ENCODE measurements at places on chromosomes 2 and 18. TPM values are rescaled to one million over a fixed set of nuclear protein-coding genes. Genes with fewer than 3 reads are reported as not detected.

DNA sequence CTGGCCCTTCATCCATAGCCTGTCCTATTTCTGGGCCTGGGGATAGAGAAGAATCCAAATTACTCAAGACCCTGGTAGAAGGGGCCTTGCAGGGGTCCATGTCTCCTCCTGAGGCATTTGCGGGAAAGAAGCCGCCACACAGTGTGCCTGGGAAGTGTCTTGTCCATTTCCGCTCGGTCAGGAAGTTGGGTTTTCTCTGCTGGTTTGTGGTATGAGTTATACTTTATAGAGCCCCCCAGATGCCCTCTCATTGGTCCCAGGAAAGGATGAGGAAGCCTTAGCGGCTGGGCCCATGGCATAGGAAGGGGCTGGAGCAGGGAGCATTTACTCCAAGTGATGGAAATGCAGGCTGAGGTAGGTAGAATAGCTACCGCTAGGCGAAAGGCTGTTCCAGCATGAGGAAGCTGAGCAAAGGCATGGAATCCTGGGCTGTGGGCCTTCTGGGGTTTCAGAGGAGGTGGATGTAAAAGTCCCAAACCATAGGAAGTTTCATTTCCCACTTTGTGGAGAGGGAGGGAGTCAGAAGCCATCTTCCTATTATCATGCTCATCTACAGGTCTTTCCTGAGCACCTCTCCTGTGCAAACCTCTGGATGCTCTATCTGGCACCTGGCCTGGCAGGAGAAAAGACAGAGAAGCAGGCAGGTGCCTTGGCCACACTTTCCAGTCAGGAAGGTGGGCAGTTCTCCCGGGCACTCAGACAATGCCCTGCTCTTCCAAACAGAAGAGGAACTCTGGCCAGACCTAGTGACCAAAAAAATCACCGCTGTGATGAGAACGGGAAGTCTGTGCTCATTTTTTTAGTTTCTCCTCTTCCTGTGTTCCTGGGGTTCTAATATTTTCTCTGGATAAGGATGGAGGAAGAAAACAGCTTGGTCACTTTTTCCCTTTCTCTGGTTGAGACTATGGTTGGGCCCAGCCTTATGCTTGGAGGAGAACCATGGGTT, 2.6 kb upstream of the CD207 start:
- peaks cover 23% of the 10 kb centered on the region for H3K27me3 ChIP-seq
- H3K4me1 ChIP-seq: no peaks in the 10 kb centered on the region
- no peak overlapping the region for H3K27ac ChIP-seq
- H3K36me3 ChIP-seq: no peaks in the 10 kb centered on the region
- no peak for DNase-seq

- no peak overlapping the region for H3K4me3 ChIP-seq
- H3K36me3 ChIP-seq: no peaks in the 10 kb centered on the region
- no peaks in the 10 kb centered on the region for H3K4me1 ChIP-seq
- no peak for DNase-seq
- no peak overlapping the region for H3K27ac ChIP-seq
Observed at GRCh38 chr2:127626917-127627739, 18.8 kb upstream of the GPR17 start.

DNA sequence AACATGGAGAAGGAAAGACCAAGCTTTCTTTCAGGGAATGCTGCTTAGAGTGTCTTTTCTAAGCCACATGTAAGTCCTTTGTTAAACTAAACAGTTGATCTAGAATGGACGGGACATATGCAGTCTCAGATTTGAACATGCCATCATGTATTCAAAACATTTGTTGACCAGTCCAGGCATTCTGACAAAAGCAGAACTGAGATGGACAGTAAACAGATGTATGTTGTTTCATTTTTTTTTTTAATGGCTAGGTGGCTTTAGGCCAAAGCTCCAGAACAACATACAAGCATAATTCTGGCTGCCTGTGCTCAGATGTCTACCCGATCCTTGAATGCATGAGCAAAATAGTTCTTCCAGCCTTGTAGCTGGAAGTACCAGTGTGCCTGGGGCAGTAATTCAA, 1211.4 kb upstream of the FAM98A start:
- H3K27ac ChIP-seq: no peak overlapping the region
- H3K36me3 ChIP-seq: no peaks in the 10 kb centered on the region
- no peaks in the 10 kb centered on the region for H3K4me1 ChIP-seq

DNA sequence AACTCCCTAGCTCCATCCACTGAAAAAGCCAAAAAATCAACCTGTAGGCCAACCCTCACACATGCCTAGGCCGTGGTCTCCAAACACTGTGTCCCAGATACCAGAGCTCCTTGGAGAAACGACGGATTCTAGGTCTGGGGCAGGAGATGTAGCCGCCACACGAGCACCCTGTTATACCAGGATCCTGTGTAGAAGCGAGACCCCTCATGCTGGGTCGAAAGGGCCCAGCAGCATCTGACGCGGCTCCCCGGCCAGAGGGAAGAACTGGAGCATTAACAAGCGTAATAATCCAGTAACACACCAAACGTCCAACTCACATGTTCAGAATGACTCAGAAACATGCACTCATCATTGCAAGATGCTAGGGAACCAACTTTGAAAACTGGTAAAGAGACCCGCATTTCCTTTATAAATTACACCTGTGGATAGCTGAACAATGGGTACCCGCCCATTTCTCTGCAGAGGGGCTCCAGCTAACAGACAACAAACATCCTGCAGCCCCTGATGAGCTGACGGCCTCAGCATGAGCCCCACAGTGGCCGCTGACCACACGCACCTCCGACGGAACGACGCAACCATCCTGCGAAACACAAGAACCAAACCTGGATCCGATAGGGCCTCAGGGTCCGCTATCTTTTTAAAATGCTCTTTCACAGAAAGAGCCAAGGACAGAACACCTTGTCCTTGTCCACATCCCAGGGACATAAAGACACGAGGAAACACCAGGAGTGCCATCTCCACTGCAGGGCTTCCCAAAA, 14.2 kb downstream of the SLC66A2 start:
- peak overlapping the region; percentile 9 for H3K27ac ChIP-seq
- peaks cover 33% of the 10 kb centered on the region for H3K4me1 ChIP-seq
- no peaks in the 10 kb centered on the region for H3K27me3 ChIP-seq
- H3K4me3 ChIP-seq: no peak overlapping the region
- peaks cover 65% of the 10 kb centered on the region for H3K36me3 ChIP-seq

DNA sequence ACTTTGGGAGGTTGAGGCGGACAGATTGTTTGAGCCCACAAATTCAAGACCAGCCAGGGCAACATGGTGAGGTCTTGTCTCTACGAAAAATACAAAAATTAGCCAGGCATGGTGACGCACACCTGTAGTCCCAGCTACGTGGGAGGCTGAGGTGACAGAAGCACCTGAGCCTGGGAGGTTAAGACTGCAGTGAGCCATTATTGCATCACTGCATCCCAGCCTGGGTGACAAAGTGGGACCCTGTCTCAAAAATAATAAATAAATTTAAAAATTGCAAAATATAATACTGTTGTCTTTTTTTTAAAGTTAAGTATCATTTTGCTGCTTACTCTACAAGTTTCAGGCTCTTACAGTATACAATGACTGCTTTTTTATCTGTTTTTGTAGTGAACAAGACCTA, 4.0 kb upstream of the ANKRD12 start:
- H3K4me1 ChIP-seq: peaks cover 35% of the 10 kb centered on the region
- H3K27ac ChIP-seq: no peak overlapping the region
- H3K27me3 ChIP-seq: no peaks in the 10 kb centered on the region

GRCh38 chr18:47251289-47252120, at the start of gene SKOR2:
SKOR2 (minus strand) TSS chr18:47251660; CDS start chr18:47249183, 2,477 bp downstream.
- no peaks in the 10 kb centered on the region for H3K36me3 ChIP-seq
- DNase-seq: no peak
- H3K27me3 ChIP-seq: peaks cover 100% of the 10 kb centered on the region
- no peak within 1 kb of the TSS for H3K27ac ChIP-seq
- H3K4me1 ChIP-seq: peaks cover 15% of the 10 kb centered on the region

DNA sequence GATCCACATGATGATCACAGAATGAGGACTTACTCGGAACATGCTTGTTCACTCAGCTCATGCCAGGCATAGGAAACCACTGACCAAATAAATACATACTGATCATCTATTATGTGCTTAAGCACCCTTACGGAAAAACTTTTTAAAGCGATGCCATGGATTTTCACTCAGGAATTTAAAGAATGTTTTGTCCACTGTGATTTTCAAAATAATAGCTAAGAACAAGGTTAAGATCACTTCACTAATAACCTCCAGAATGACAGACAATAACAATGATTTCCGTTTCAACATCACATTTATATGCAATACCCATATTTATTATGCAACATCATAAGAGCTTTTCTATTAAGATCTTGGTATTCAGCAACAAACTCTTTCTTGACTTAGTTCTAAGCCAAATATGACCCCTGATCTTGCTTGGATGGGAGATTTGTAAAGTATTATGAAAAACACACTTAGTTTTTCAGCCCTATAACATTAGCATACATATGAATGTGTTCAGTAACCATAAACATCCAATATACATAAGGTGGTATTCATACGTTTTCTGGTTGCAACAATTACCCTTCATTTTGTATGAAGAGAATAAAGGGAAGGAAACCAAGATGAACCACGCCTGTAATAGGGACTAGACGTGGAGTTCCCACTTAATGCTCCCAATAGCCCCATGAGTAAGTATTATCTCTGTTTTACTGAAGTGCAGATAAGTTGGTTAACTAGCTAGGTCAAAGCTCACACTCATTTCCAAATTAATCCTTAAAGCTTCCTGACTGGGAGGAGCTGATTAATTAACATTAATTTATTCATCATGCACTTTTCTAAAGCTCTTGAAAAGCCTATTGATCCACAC, 1.9 kb downstream of the CD302 start:
- no peak for DNase-seq
- H3K27ac ChIP-seq: peak overlapping the region; percentile 85
- peaks cover 33% of the 10 kb centered on the region for H3K4me1 ChIP-seq
- H3K4me3 ChIP-seq: peak overlapping the region; percentile 84

DNA sequence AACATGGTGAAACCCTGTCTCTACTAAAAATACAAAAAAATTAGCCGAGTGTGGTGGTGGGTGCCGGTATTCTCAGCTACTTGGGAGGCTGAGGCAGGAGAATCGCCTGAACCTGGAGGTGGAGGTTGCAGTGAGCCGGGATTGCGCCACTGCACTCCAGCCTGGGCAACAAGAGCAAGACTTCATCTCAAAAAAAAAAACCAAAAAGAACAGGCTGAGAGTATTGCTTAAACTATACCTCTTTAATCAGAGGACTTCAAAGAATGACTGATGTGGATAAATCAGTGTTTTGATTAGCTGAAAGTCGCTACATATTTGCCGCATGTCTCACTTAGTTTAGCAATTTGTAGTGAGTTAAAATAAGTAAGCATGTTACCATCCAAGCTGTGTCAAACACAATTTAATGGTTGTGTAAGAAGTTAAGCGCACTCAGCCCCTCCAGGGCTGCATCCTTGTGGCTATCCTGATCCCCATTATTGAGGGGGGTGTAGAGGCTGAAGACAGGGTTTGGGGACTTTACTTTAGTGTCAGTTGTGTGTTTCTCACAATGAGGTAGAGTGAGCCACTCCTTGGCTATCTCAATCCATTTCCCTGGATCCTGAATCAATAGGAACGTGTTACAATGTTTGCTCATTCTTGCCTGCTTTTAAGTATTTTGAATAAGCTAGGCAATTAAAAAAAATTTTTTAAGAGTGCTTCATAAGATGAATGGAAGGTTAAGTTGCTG, 11.0 kb upstream of the FARP2 start:
- peaks cover 99% of the 10 kb centered on the region for H3K36me3 ChIP-seq
- no peaks in the 10 kb centered on the region for H3K27me3 ChIP-seq
- DNase-seq: no peak
- H3K4me1 ChIP-seq: no peaks in the 10 kb centered on the region
- H3K4me3 ChIP-seq: no peak overlapping the region

DNA sequence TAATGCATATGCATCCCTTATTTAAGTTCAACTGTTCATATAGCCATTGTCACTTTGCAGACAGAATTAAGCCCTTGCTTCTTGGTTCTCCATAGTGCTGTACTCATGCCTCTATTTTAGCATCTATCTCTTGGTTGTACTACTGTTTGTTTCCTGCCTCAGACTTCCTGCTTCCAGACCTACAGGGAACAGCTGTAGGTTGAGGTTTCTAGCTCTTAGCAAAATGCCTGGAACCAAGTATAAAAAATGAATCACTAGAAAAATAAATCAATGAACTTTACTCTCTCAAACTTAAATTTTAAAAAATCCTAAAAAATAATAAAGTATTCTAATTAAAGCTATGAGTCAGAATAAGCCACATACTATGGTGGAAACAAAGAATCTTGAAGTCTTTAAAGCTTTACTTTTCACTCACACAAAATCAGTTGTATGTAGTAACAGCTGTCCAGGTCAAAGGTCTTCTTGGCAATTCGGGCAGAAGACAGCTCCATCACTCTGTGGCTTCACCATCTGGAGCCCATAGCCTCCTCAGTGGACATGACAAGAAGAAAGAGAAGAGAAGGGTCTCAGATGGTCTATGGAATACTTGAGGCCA, 1228.1 kb upstream of the GYPC start:
- H3K36me3 ChIP-seq: no peaks in the 10 kb centered on the region
- no peaks in the 10 kb centered on the region for H3K4me1 ChIP-seq
- no peak overlapping the region for H3K27ac ChIP-seq

DNA sequence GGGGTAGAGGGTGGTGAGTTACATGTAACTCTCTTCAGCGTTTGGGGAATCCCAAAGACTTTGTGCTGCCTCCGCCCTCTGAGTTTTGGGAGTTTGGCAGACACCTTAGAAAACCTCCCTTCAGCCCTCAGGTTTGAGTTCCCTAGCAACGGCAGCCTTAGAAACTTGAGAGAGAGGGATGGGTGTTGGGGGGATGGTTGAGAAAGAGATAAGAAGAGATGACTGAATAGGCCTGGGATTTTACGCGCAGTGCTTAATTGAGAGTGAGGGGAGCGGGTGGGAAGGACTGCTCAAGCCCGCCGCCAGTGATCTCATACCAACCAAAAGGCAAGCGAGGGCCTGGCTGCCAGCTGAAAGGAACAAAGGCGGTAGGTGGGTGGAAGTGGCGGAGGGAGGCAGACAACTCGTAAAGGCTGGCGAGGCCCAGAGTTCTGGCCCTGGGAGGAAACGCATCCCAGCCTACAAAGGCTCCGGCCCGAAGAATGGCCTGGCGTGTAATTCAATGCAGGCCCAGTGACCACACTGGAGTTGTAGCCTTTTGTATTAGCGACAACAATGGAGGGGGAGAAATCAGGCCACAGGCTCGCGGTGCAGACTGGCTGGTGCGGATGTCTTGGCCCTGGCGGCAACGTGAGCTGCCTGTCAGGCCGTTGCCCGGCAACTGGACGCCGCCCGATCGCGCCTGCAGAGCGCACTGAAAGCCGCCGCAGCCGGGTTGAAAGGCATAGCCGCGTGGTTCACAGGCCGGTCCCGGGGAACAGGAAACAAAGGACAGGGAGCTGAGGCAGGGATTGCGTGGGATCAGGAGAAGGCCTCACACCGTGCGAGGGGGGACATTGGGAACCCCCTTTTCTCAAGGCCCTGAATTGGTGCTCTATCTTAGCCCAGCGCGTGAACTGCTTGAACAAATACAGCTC, 39.9 kb upstream of the DARS1 start:
- no peak for DNase-seq
- H3K4me1 ChIP-seq: peaks cover 8% of the 10 kb centered on the region
- H3K36me3 ChIP-seq: no peaks in the 10 kb centered on the region
- no peaks in the 10 kb centered on the region for H3K27me3 ChIP-seq

The PARD6G gene
- 47.5 TPM for total RNA-seq

The ANKRD30BL gene
- total RNA-seq: not detected

DNA sequence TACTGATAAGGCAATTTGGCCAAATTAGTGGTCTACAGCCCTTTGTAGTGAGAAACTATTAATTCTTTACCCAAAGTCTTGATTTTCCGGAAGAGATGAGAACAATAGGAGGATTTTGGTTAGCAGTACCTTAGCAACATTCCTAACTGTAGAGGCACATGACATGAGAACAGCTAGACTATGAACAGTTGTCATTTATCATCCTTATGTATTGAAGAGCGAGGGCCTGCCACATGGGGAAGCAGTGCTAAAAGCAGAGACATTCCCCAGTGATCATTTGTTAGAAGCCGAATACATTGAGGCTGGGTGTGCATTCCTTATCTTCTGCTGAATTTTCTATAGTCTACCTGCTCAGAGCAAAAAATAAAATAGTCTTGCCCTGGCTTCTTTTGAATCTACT, 65.2 kb downstream of the RBBP8 start:
- DNase-seq: no peak
- H3K27ac ChIP-seq: no peak overlapping the region
